AG10803 (cell line): ENCODE measurements at places on chromosomes 11 and 22.

DNA sequence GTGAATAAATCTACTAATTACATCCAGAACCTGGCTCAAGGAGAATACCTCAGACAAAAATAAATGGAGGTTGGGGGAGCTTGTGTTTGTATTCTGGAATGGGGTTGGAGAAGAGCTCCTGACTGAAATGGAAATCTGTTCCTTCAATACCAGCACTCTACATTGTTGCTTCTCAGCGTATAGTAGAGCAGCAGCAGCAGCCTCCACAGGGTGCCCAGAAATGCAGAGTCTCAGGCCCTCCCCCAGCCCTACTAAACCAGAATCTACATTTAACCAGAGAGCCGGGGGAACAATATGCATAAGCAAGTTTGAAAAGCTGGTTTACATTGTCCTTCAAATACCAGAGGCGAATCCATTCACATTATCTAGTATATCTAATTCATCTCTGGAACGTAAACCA, 474.8 kb downstream of the NTM start:
- DNase-seq, result no peak

DNA sequence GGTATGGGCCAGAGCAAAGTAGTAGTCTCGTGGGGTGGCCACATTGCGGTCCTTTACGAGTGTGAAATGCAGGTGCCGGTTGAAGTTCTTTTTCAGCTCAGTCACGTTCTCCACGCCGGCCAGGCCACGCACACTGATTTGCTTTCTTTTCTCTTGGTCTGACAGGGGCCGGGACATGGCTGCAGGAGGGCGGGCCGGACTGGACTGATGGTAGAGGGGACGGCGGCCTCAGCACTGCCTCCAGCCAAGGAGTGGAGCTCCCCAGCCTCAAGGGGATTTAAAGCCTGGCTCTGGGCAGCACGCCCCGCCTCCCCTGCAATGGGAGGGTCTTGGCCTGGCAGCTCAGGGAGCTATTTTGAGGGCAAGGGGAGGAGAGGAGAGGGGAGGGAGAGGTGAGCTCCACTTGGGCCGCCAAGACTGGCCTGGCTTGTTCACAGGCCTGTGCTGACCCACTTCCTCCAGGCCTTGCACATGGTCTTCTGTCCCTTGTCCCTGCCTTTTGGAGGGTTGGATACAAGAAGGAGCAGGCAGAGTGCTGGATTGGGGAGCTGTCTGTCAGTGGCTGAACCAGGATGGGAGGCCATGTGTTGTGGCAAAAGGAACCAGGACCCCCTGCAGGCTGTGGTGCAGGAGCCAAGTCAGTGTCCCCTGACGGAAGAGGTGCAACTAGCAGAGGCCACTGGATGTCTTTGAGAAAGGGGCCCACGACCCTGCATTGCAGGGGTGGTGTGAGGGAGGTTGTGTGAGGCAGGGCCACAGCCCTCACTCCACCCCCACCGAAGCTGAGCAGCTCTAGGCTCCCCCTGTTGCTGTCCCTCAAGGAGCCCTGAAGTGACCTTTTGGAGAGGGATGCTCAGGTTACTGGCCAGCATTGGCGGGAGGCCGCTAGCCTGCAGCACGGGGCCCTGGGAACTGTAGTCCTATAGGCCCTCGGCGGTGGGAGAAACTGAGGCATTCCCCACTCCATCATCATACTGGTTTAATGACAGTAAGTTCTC, at the start of gene PYGM:
PYGM (minus strand) TSS at position 253 of the 998 bp plus-strand sequence; CDS start at position 177, 76 bp downstream.
- DNase-seq, result no peak

DNA sequence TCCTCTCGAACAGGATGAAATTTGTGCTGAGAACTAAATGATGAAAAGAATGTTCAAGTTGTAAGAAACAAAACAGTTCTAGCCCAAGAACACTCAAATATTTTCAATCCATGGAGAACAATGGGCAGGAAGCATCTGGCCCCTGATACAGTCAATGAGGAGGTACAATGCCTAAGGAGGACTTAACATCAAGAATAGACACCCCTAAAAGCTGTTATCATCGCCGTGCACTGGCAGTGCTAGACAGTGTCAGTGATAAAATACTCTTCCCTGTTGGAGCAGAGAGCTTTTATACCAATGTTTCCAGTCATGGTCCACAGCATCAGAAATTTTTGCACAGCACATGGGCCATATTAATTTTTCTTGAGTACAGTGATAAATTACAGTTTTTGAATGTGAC, 20.2 kb upstream of the VSTM5 start:
- no peak for DNase-seq

- DNase-seq, result no peak
These were observed 208.8 kb downstream of the DCDC1 start for GRCh38 chr11:31160504-31161422.

DNA sequence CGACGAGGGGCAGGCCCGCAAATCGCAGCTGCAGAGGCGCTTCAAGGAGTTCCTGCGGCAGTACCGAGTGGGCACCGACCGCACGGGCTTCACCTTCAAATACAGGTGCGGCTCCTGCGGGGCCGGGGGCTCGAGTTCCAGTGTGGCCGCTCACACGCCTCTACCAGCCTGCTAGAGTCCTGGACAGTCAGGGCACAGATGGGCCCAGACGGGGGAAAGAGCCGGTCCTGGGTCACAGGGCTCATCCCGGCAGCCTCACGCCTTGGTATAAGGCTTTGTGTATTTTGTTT, 506 bp downstream of the MCM5 start:
- DNase-seq, result no peak

- DNase-seq, result no peak
These were observed 439 bp downstream of the SNX32 start for GRCh38 chr11:65834202-65834601.

GRCh38 chr11:86039094-86039493, 29.8 kb downstream of the PICALM start:
- DNase-seq, result no peak

DNA sequence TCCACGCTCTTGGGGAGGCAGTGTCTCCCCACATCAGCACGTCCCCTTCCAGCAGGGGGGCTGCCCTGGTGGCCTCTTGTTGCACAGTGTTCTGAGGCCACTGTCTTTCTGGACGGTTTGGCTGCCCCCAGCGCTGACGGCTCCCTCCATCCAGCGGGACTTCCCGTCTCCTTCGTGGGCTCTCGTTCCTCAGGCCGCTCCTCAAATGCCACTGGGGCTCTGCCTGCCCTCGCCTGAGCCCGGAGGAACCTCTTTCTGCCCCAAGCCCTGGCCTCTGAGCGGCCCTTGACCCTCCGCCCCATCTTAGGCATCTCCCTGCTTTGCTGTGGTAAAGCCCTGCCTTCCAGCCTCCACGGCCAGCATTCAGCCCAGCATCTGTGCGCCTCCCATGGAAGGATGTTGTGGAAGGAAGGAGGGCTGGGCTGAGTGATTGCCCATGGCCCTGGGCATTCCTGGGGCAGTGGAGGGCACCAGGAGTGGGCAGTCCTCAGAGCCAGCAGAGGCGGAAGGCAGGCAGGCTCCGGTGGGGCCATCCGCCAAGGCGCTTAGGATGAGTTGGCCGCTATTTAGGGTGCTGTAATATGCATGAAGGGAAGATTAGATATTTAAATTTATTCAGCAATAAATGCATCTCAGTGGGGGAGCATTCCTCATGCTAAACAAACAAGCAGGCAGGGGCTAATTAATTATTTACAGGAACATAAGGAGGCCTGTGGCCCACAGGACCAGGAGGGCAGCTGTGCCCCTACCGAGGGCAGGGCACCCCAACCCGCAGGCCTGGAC, 17.8 kb downstream of the OTUB1 start:
- no peak for DNase-seq

DNA sequence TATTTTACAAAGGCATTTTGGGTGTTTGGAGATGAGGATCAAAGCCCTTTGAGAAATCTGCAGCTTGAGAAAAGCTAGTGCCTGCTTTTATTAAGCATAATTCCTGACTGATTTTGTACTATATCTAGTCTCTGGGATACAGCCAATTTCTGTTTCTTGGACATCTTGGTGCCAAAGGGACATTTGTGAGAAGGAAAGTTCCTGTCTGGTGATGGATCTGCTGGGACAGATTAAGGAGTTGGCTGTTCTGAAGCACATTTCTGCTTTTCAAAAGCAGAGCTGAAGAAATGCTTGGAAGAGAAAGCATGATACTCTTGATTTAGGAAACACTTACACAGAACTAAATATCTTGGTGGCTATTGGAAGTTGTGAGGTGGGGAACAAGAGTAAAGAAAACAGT, 254.6 kb upstream of the CCDC90B start:
- no peak for DNase-seq

GRCh38 chr11:120229451-120230424, 10.2 kb upstream of the POU2F3 start:
- no peak for DNase-seq

GRCh38 chr11:114401311-114401710, 845 bp downstream of the RBM7 start:
- no peak for DNase-seq

- no peak for DNase-seq
These were observed 44.5 kb downstream of the SOX6 start for GRCh38 chr11:16311831-16312230.

GRCh38 chr11:56842814-56843794, 94.6 kb upstream of the OR9G4 start:
- no peak for DNase-seq

GRCh38 chr22:49803737-49804375, 23.8 kb downstream of the BRD1 start:
- DNase-seq, result no peak

GRCh38 chr11:2548596-2548995, 103.8 kb downstream of the KCNQ1 start:
- DNase-seq, result no peak

DNA sequence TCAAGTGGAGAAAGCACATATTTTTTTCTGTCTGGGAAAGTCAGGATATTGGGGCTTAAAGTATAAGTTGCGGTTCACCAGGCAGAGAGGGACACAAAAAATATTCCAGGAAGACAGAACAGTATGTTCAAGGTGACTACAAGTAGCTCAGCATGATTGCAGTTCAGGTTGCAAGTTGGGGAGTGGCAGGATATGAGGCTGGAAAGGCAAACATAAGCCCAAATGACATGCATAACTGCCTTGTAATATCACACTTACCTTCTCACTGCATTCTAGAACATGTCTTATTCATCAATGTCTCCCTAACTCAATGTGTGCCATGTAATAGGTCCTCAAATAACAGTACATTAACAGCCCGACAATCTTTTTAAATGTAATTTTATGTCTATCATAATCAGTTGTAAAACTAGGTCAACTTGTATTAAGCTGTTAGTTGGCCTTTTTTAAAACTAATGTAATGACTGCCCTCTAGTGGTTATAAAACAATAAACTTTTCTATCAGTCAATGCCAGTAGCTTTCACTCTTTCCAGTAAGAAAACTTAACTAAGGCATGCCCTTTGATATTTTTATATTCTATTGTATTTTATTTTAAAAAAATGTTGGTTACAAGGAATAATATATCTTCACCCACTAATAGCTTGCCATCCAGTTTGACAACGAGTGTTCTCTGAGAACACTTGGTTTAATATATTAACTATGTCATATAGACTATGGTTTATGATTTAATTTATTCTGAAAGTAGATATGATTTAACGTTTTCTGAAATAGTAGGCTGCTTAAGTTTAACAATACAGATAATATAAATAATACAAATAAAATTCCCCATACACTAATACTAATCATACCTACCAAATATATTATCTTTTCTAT, 39.4 kb upstream of the CFAP300 start:
- DNase-seq, result peak; percentile 57

GRCh38 chr11:1044160-1044559, 7.6 kb upstream of the MUC6 start:
- no peak for DNase-seq

GRCh38 chr22:50323900-50324299, 2.9 kb downstream of the DENND6B start:
- no peak for DNase-seq

GRCh38 chr11:68724293-68724692, 27.0 kb downstream of the TESMIN start:
- no peak for DNase-seq

DNA sequence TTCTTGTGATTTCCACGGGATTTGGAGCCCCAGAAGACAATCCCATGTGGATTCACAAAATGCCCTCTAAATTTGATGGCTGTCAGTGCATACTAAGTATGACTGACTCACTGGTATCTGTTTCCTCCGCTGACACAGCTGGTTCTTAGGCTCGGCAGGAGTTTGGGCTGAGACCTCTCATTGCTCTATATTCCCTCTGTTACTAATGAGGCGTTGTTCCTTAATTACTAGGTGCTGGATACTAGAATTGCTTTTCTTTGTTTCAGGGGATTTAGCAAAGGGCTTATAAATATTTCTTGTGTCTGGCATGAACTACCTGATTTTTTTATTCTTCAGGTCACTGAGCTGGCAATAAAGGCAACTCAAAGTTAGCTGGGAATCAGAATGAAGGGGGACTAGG, 53.2 kb upstream of the EHF start:
- DNase-seq, result no peak

DNA sequence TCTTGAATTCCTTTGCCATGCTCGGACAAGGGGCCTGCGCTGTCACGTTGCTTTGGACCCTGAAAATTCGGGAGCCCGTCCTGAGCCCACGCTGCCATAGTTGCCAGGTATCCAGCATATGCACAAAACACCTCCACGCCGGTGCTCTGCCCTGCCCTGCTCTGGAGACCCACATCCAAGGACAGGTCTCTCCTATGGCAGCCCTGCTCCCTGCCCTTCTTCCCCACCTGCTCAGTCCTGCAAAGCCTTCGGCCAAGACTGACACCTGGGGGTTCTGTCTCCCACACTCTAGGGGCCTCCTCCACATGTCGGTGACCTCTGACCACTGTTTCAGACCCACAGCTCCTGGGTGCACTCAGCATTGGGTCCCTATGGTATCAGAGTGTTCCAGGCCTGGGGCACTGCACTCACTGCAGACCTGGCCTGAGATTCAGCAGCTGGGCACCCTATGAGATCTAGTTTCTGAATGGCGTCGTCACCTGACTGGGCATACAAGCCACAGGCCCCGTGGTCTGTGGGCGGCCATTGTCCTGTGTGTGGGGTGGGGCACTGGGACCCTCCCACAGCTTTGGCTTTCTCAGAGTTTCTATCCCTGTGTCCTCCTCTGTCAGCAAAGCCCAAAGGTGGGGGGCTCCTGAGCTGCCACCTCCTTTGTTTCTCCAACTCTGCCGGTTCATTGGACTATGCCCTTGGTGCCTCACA, 2.0 kb upstream of the KRTAP5-6 start:
- DNase-seq, result no peak

GRCh38 chr11:126495281-126496220, 140.1 kb downstream of the ST3GAL4 start:
- no peak for DNase-seq
